ENCODE measurements at places on chromosomes 13 and 19.
A peak's percentile ranks its signal among the peaks of the same experiment; 100 is the strongest.

DNA sequence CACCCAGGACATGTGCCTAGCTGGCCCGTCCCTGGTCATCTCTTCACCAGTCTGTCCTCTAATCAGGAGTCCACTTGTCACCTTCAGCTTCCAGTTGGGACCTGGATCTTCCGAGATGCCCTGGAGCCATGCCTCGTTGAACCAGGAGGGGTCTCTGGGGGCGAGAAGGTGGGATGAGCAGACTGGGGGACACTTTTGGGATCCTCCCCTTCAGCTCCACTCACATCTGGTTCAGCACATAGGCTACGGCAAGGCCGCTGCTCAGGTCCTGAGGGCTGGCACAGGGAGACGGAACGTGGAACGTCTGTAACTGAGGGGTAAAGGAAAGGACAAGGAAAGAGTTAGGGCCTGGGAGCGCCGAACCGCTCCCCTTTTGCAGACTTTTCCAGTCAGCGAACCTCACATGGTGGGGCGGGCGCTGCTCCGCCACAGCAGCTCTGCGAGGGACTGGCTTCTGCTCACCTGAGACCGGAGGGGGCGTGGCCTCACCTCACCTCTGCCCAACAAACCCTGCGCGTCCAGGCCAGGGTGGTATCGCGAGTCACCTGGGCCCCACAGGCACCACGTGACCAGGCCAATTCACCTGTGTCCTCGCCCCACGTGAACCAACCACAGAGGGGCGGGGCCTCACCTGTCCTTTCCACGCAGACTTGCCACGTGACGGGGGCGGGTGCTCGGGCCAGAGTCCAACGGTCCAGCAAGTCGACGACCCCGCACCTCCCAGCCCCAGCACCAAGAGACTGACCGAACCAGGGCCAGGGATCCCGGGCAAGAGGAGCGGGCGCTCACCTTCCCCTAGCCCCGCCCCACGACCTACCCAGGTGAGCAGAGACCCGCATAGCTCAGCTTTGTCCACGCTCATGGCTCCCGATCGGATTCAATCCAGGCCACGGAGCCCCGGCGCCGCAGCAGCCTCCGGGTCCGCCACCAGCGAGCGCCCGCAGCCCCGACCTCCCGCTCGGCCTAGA lies at the start of gene HOOK2:
TSS of gene HOOK2 (minus strand) at position 965 of the 968 bp plus-strand sequence. CDS start at position 862, 103 bp downstream.
- DNase-seq = peak; percentile 69

DNA sequence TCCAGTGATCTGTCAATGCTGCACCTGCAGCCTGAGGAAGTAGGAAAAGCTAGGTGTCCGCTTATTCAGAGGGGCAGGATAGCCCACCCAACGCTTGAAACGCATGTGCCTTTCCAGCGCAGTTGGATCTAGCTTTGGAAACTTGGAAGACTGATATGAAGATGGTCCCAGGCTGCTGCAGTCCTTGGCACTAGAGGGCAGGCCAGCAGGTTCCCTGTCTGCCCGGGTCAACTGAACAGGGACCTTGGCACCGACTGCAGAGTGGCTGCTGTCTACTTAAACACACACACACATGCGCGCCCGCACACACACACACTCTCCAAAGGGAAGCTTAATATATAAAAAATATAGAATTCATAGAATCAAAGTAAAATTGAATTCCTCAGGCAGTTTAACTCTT lies 100.0 kb downstream of the TSHZ3 start:
- no peak for DNase-seq

- no peak for DNase-seq
Measured at GRCh38 chr19:803099-803561, 5.9 kb downstream of the PTBP1 start.

DNA sequence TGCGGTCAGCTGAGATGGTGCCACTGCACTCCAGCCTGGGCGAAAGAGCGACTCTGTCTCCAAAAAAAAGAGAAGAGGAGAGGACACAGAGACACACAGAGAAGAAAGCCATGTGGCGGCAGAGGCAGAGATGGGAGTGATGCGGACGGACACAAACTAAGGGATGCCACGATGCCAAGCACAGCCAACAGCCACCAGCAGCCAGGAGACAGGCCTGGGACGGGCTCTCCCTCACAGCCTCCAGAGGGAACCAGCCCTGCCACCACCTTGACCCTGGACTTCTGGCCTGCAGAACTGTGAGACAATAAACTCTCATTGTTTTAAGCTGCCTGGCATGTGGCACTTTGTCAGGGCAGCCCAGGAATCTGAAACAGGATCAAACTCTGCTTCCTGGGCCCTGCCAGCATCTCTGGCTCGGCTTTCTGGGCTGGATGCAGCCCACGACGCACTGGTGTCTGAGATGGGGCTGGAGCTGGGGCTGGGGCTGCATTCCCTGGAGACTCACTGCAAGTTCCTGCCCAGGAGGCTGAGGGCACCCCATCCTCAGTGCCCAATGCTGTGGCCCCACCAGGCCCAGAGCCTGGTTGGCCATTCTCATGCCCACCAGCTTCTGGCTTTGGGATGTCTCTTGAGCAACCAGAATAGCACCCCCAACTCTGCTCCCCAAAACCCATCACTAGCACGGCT lies 3.0 kb downstream of the F2RL3 start:
- DNase-seq = no peak

All from CD4-positive, alpha-beta T cell treated with Interleukin-10 for 1 hour (primary cell).